Activated CD4-positive, alpha-beta T cell treated with anti-CD3 and anti-CD28 coated beads, Interleukin-2, amount 50 U/mL, for 4 hours (primary cell): ENCODE measurements at places on chromosomes 13 and 19.

GRCh38 chr13:52638666-52639328, 3.4 kb upstream of the HNRNPA1L2 start:
- no peak for DNase-seq

DNA sequence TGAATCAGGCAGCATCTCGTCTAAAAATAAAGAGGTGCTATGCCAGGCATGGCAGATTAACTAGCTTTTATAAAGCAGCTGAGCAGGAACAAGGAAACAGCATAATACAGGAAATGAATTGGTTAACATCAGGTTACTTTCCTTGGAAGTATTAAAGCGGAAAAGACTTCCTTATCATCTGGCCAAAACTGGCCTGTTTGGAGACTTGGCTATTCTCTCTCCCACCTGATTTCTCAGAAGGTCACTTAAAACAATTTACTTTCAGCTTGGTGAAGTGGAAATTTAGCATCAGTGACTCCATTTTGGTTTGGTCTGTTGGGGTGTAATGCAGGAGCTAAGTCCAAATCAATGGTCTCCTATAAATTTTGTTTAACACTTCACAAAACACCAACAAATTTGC, 191.6 kb downstream of the NUFIP1 start:
- DNase-seq, result no peak

DNA sequence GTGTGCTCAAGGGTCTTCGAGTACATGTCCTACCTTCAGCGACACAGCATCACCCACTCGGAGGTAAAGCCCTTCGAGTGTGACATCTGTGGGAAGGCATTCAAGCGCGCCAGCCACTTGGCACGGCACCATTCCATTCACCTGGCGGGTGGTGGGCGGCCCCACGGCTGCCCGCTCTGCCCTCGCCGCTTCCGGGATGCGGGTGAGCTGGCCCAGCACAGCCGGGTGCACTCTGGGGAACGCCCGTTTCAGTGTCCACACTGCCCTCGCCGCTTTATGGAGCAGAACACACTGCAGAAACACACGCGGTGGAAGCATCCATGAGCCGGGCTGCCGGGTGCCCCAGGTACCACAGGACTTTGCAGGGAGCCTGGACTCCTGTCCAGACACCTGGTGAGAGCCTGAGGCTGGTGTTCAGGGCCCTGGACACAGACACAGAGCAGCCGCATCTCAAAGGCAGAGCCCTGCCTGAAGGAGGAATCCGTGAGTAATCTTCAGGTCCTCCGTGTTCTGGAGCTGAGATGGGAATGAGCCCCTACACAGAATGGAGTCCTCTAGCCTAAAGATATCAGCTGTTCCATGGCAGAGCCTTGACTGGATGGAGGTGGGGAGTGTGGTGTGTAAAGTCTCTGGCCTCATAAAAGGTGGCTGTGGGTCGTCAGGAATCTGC, 1.5 kb downstream of the ZNF581 start:
- DNase-seq, result no peak

GRCh38 chr19:34556488-34556887, 74.9 kb downstream of the WTIP start:
- DNase-seq, result no peak

DNA sequence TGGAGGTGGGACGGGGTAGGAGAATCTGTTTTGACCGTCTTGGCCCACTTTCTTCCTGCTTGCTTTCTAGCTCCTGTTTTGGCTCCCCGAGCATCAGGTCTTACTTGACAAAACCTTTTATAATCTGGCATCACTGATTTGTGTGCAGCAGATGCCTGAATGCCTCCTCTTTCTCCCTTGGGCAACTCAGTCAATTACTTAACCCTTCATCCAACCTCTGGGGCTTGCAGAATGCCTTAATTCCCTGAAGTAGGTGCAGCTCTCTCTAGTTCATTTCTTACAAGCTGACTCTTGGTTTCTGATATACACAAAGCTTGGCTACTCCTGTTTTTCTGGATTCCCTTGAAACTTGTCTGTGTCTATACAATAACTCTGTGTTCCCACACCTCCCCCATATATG, 5.7 kb upstream of the NUP58 start:
- DNase-seq, result no peak

GRCh38 chr13:41811588-41812021, 149.3 kb downstream of the VWA8 start:
- no peak for DNase-seq
